ENCODE measurements at places on chromosomes 12 and 14.
A peak's percentile ranks its signal among the peaks of the same experiment; 100 is the strongest.

DNA sequence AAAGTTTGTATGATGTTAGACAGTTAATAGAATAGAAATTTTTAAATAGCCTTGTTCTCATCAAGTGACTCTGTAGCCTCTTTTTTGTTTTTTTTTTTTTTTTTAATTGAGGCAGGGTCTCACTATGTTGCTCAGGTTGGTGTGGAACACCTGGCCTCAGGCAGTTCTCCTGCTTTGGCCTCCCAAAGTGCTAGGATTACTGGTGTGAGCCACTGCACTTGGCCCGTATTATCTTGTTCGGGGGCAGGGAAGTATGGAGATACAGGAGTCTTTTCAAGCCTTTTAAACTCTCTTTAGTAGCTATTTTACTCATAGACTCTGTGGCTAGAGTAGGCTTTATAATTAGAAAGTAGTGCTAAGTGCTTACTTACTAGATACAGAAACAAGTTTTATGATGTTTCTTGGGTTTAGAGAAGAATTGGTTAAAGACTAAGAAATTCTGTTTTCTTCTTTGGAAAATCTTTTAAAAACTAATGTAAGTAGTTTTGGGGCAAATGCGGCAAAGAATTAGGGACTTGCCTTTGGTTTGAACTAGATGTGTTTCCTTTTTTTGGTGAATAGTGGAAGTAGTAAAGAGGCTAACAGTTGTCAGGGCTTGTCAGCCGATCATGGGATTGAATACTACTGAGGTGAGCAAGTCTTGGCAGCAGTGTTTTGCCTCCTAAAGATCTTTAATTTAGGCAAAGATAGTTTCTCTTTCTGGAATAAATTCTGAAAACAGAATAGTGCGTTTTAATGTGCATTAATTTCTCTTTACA, 31.3 kb downstream of the FBXO34 start:
- no peak for DNase-seq

GRCh38 chr12:40013292-40013691, 92.6 kb downstream of the SLC2A13 start:
- no peak for DNase-seq

DNA sequence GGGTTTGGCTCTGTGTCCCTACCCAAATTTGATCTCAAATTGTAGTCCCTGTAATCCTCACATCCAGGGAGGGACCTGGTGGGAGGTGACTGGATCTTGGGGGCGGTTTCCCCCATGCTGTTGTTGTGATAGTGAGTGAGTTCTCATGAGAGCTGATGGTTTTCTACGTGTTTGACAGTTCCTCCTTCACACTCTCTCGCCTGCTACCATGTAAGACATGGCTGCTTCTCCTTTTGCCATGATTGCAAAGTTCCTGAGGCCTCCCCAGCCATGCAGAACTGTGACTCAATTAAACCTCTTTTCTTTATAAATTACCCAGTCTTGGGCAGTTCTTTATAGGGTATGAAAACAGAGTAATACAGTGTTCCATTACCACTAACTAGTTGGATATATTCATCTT, 10.3 kb upstream of the LRRC23 start:
- DNase-seq = no peak

DNA sequence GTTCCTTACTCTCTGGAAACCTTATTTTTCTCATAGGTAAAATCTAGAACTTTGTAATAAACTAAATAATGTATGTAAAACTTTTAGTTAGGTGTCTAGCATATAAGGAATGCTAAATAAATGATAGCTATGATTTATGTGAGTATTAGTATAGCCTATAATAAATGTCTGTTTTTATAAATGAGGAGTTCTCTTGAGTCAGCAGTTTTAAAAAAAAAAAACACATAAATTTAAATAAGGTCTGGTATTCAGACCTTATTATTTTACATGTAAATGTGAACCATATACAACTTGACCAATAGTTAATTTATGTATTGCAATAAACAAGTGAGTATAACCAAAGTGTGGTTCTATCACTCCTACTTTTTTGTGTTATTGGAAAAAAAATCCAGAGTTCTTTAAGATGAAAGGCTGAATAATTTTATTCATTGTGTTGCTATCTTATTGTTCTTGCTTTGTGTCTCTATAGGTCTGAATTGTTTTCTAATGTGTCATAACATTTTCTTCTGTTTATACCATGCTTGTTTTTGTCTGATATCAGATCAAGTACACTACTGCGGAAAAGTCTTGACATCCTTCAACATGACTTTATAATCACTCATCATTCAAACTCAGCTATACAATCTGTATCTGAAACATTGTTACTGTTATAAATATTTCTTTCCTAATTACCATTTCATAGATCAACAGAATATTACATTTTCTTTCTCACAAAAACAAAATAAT, 115.7 kb downstream of the RASSF9 start:
- DNase-seq = no peak

DNA sequence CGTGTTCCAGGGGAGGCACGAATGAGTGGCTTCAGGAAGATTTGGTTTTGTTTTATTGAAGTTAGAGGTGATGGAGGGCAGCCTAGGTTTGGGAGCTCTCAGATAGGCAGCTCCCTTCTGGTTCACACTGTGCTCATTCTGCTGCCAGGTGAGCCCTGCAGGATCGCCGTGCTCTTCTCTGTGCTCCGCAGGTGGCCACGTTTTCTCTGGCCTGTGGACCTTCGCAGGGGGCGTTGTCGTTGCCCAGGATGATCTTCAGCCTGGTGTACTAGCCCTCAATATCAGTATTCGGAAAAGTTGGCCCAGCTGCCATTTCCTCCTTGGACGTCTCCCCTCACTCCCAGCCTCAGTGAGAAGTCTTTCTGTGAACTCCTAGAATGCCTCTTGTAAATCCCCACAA, 69.5 kb downstream of the PELI2 start:
- no peak for DNase-seq

GRCh38 chr12:54413284-54414190, 5.5 kb downstream of the ITGA5 start:
- peak; percentile 50 for DNase-seq

GRCh38 chr14:56137453-56137807, 19.2 kb downstream of the PELI2 start:
- DNase-seq = no peak

DNA sequence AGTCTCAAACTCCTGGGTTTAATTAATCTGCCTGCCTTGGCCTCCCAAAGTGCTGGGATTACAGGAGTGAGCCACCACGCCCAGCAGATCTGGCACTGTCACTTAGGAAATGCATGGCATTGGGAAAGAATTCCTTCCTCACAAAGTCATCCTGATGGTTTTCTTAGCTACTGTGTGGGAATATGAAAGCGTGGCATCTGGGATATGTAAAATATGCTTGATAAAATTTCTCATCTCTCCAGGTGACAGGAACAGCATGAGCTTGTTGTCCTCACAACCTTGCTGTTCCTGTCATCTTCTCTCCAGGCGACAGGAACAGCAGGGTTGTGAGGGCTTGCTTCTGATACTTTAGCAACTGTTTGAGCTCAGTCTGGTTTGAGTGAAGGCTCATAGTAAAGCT, 16.1 kb upstream of the AICDA start:
- no peak for DNase-seq

GRCh38 chr14:95335071-95335470, 15.4 kb upstream of the CLMN start:
- no peak for DNase-seq

DNA sequence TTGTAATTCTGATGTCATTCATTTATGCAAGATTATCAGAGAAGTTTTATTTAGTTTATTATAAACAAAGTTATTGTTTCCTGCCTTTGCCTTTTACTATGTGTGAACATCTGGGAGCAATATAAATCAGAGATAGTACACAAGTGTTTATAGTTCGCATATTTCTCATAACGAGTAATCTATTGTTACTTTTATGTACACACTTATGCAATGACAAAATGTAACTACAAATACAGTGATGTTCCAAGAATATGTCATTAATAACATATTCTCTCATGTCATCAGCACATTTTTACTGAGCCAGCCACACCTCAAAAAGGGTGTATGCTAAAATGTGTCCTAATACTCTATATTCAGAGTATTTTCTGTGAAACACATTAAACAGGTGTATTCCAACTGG, 243.2 kb downstream of the ALX1 start:
- DNase-seq = no peak

DNA sequence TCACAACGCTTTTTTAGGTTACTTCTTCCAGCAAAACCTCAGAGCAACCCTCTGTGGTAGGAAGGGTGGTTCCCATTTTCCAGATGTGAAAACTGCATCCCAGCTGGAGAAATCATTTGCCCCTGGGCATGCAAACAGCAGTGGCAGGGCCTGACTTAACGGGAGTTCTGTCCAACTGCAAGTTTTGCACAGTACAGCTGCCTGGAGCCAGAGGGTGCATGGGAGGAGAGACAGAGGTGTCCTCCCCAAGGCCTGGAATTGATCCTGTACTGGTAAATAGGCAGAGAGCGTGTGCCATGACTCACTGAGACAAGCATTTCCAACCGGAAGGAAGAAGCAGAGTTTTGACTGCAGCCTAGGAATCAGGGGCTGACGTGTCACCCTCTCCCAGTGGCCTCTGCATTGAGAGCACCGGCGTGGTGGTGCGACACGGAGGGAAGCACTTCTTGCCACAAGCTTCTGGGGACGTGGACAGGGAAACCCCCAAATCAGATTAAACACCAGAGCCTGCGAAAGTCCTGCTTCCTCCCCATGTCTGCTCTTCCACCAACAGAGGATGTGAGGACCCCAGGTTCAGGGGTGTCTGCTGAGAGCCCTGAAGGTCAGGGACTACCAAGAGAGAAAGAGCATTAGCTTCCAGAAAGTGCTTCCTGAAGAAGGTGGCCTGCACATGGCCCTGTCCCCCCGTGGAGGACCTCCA, 19.0 kb upstream of the SERPINA4 start:
- no peak for DNase-seq

- no peak for DNase-seq
These were observed 60.4 kb upstream of the FAR2 start for GRCh38 chr12:29088611-29089219.

DNA sequence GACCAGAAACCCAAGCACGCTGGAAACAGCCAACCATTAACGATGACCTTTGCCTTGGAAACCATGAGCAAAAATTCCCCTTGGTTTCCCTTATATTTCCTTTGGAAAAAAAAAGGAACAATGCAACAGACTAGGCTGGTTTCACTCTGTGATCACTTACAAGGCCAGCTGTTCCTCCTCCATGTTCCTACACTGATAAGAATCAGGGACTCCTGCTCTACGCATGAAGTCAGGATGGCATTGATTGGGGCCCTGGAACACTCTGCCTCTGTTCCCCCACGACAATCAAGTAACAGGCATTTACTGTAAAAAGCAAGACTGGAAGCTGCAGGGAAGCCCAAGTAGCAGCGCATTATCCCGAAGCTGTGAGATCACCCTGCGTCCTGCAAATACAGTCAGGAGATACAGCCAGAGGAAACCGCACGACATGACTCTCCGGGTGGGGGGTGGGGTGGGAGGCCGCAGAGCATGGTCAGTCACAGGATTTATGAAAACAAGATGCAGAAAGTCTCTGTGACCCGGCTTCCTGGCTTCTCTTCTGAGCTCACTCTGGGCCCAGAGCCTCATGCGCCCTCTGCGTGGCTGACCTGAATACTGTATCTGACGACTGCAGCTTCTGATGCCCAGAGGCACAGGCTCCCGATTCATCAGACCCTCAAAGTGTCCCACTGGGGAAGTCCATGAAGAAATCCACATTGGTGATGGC, 31.1 kb downstream of the SSH1 start:
- no peak for DNase-seq

DNA sequence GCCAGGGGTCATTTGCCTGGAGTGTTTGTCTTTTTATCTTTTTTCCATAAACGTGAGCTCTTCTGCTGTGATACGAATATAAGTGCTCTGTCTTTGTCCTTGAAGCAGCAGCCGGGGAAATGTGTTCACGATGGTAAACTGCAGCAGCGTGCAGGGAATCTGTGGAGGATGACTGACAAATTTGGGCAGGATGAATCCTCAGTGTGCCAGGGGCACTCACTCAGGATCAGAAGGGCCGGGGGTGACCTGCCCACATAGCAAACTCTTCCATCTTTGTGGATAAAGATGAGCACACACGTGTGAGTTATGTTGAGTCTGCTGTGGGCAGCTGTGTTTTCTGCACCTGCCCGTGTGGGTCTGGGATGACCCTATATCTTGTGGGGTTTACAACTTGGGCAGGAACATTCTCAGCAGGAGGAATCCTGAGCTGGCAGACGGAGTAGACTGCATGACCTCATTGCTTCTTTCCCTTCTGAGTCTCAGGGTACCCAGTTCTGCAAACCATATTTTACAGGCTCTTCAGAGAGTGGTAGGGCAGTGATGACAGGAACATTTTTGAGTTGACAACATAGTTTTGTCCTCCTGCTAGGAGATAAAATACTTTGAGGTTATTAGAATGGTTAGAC, 711 bp downstream of the ANO4 start:
- no peak for DNase-seq

GRCh38 chr12:29732191-29732590, 51.6 kb downstream of the TMTC1 start:
- DNase-seq = no peak

- DNase-seq = no peak
These were observed 8.8 kb upstream of the SMARCC2 start for GRCh38 chr12:56197921-56198635.

GRCh38 chr12:70507442-70507841, 129.8 kb downstream of the PTPRB start:
- DNase-seq = no peak

DNA sequence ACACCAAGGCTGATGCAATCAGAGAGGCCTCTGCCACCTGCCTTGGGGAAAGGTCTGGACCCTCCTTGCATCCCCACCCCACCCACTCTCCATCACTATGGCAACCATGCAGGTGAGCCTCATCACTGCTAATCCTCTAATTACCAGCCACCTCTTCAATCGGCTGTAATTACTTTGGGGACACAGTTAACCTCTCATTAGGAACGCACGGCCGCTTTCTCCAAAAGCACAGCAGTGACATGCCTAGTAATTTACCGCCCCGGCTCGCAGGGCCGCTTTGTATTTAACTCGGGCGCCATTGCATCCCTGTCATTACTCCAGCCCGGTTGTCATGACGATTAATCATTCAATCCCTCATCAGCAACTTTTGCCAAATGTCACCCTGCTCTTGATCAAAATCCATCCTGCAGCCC, 36.3 kb upstream of the FAM222A start:
- no peak for DNase-seq

DNA sequence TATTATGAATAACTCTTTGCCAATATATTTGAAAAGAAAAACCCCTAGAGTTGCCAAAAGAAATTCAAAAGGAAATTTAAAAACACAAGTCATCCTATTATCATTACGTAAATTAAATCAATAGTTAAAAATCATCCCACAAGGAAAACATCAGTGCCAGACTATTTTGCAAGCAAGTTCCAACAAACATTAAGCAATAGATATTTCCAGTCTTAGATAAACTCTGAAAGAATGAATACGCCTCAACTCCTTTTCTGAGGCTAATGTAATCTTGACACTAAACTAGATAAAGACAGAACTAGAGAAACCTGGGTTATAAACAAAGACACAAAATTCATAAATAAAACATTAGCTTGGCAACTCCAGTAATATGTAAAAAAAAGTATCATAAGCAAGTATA, 245.9 kb downstream of the FOXN3 start:
- DNase-seq = no peak

DNA sequence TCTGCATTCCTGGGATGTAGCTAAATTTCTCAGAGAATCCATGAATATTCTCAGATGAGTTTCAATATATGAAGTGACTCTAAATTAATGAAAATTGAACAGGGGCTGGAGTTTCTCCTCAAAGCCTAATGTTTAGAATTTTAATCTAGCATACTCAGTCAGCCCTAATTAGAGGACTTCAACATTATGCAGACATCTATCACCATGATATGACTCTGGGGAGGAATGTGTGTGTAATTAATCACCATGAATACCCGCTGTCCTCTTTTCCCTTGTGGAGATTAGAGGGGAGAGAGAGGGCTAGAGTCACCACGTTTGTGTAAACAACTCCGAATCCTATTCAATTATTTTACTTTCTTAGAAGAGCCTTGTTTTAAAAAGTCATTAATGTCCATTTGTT, 698.6 kb upstream of the MDGA2 start:
- no peak for DNase-seq
